Stimulated activated CD4-positive, alpha-beta T cell treated with anti-CD3 and anti-CD28 coated beads, Interleukin-2, amount 100 ng/mL, for 4 hours (primary cell): ENCODE measurements at places on chromosomes 4 and X.

DNA sequence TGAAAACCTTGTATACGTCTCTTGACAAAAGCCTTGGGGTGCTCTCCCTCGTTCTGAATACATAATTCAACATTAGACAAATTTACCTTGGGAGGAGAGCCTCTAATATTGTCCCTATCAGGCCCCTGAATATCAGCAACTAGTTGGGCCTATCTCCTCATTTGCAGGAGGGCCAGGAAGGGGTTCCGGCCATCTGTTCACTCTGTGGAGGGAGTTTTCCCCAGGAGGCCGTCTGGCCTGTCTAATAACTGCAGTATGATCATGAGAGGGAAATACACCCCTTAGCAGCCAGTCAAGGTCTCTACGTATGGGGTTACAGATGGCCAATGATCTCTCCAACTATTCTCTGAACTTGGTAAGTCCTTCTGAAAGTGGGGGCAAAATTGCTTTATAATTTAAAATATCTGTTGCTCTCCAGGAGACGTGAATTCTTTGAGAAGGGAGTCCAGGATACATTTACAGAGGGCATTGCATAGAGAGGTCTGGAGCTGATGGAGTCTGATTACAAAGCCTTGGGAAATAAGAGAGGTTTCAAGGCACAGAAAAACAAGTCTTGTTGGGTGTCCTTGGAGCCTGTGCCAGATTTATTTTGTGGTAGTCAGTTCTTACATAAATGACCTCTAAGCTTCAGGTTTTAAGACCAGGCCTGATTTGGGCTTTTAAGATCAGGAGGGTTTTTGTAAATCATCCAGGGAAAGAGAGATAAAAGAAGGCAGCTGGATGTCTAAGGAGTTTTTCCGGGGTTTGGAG lies 48.2 kb upstream of the UXT start:
- DNase-seq = no peak

DNA sequence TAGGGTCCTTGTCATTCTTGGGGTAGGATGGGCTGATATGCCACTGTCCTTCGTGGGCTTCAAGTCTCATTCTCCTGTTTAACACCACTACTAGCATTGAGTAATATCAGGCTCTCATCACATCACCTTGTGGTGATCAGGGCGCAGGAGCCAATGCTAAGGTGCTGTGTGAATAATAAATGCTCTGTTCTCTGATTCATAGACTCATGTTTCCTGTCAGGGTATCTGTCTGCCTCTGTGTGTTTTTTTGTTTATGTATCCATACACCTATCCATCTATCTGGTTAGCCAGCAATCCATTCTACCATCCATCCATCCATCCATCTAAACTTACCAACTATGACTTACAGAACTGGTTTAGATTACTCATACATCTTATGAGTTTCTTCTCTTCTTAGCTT lies 525.1 kb upstream of the ATOH1 start:
- DNase-seq = no peak

DNA sequence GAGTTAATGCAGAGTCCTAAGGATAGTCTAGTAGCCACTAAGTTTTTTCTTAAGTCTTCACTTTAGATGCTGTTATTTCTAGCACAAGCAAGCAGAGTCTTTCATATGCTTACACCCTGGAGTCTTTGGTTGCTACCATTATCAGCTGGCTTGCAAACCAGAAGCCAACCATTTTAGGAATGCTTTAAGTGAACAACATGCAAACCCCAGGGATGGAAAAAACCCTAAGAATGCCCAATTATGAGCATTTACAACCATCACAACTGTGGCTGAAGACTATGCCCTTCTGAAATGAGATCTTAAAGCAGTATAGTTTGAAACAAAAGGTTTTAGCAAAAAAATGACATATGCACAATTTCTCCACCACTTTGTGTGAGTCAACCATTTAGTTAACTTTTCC lies 6.6 kb downstream of the MID1IP1 start:
- DNase-seq = no peak

DNA sequence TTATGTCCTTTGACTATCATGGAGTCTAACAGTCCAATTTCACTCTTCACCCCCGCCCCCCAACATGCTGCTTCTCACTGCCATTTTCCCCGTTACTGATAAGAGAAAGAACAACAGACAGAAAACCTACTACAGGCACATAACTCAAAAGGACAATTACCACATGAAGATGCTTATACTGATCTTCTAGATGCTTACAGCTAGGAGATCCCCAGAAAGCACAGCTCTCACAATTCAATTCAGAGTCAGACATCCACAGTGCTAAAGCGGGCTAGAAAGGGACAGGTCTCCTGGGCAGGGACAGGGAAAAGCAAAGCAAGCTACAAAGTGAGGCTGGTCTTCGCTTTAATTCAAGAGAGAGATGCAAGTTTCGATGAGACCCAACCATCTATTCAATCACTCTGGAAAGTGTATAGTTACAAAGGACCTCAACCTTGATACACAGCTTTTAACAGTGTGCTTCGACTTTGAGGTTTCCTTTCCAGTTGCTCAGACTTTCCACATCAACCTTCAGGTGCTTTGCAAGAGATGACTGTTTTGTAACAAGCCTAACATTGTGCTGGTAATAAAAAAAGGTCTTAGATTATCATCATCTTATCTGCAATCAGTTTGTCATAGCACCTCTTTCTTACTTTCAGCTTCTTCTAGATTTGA lies 60.9 kb downstream of the LEF1 start:
- peak; percentile 61 for DNase-seq

DNA sequence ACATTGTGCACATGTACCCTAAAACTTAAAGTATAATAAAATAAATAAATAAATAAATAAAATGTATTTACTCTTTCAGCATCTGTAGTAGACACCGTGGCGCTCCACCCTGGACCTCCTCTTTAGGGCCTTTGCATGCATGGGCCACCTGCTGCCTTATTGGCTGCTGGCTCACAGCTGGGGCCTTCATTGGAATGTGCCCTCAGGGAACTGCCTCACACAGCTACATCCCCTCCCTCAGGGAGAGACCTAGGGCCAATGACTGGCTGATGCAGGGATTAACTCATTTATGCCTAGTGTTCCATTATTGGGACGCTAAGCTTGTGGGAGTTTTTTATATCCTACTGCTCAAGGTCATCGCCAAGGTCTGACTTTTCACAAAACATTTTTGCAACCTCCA lies 302.9 kb upstream of the FTHL17 start:
- no peak for DNase-seq

DNA sequence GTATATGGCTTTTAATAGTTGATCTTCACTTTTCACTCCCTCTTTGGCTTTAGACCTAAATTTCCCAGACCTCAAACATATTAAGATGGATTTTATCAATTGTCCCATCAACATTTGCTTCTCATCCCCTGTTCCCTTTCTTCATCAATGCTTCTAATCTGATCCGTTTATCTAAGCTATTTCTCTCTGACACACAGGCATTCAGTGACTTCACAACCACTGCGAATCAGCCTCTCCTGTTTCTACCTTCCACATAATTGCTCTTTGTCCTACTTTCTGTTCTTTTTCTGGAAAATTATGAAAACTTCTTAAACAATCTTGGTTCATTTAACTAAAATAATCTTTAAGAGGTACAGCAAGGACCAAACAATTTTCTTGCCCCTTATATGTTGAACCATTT lies 115.2 kb downstream of the GLRA3 start:
- DNase-seq = no peak

DNA sequence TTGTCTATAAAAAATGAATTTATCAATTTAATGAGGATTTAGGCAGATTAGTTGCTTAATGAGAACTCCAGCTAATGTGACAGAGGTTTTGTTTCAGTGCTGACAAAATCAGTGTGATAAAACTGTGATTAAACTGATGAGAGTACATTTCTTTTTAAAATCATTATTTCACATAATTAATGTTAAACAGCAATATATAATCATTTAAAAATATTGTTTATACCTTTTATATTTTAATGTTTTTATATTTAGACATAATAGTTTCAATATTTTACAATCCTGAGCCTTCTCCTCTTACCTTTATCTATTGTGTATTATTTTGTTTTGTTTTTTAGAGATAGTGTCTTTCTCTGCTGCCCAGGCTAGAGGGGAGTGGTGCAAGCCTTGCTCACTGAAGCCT lies 47.1 kb upstream of the MAB21L2 start:
- no peak for DNase-seq

- no peak for DNase-seq
Observed at GRCh38 chrX:7083021-7083420, 64.5 kb upstream of the STS start.

- DNase-seq = no peak
Observed at GRCh38 chrX:14872355-14872754, 514 bp downstream of the FANCB start.

GRCh38 chr4:122739174-122739573 lies 6.7 kb downstream of the BBS12 start:
- DNase-seq = no peak

DNA sequence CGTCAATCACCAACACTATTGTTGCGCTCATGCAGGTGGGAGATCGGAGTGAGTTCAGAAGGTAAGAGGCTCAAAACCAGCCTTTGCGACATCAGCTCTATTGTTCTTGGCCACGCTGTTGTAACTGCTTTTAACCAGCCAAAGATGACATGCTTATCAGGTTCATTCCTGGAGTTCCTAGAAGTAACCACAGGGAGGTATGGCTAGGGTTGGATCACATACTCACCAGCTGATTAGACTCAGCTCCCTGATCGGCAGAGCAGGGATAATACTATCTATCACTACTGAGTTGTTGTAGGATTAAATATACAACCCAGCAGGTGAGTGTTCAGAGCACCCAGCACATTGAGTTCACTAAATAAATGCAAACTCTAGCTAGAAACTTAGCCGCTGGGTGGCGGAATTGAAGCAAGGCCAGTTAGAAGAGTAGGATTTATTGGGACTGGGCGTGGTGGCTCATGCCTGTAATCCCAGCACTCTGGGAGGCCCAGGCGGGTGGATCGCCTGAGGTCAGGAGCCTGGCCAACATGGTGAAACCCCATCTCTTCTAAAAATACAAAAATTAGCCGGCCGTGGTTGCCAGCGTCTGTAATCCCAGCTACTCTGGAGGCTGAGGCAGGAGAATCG lies 12.4 kb downstream of the SLC34A2 start:
- no peak for DNase-seq

DNA sequence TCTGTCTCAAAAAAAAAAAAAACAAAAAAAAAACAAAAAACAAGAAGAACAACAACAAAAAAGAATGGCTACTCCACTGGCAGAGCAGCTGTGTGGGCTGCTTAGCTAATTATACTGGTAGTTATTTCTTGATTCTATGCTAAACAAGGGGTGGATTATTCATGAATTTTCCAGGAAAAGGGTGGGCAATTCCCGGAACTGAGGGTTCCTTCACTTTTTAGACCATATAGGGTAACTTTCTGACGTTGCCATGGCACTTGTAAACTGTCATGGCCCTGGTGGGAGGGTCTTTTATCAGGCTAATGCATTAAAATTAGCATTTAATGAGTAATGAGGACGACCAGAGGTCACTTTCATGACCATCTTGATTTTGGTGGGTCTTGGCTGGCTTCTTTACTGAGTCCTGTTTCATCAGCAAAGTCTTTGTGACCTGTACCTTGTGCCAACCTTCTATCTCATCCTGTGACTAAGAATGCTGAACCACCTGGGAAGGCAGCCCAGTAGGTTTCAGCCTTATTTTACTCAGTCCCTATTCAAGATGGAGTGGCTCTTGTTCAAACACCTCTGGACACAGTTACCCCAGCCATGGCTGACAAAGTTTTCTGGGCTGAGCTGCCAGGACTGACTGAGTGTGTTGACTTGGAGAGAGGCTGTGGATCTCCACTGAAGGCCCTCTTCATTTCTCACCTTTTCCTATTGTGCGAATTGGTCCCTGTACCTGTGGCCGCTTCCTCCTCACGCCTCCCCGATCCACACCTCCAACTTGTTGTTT lies 1.3 kb upstream of the OCIAD2 start:
- no peak for DNase-seq

- DNase-seq = no peak
Observed at GRCh38 chr4:48960988-48961635, 25.0 kb upstream of the CWH43 start.

GRCh38 chr4:159117968-159118367 lies 15.1 kb downstream of the RAPGEF2 start:
- DNase-seq = no peak

GRCh38 chr4:101411926-101412325 lies 64.6 kb upstream of the PPP3CA start:
- no peak for DNase-seq

GRCh38 chr4:125681240-125681639 lies 366.5 kb downstream of the FAT4 start:
- DNase-seq = no peak

- DNase-seq = no peak
Observed at GRCh38 chr4:146957237-146957636, 11.6 kb upstream of the TTC29 start.

GRCh38 chr4:17817027-17817426 lies 6.2 kb downstream of the NCAPG start:
- DNase-seq = no peak

DNA sequence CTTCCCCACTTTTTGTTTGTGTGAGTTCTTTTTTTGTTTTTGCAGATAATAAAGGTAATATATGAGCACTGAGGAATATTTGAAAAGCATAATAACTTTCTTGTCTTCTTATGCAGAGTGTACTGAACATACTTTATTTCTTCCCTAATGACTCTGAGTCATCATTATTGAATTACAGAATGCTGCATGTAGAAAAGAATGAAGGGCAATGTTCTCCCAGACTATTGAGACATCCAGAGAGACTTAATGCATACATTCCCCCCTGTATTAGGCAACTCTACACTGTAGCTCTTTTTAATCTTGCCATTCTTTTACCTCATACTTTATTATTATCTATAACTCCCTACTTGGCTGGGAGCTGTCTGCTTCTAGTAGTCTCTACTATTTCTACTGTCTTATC lies 240.5 kb upstream of the ANKRD50 start:
- DNase-seq = no peak

DNA sequence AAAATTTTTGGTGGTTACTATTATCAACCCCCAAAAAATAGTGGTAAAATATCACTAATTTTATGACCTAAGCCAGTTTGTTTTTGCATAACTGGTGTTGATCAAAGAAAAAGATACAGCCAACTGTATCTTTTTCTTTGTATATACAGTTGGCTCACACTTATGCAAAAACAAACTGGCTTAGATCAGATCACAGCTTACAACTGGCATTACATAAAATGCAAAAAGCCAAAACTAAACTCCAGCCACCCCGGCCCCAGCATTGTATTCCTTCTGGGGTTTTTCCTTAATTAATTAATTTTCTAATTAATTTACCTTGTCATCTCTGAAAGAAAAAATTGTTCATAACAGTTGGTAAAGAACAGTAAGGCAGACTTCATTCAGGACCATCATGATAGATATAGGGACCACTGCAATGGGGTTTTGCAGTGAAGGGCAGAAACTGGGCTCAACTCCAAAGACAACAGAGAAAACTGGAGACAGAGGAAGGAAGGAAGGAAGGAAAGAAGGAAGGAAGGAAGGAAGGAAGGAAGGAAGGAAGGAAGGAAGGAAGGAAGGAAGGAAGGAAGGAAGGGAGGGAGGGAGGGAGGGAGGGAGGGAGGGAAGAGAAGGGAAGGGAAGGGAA lies 202.1 kb downstream of the HNRNPD start:
- no peak for DNase-seq
